Activated CD4-positive, alpha-beta T cell treated with anti-CD3 and anti-CD28 coated beads, Interleukin-2, amount 50 U/mL, for 24 hours (primary cell): ENCODE measurements at places on chromosomes 1 and 21.
A peak's percentile ranks its signal among the peaks of the same experiment; 100 is the strongest.

DNA sequence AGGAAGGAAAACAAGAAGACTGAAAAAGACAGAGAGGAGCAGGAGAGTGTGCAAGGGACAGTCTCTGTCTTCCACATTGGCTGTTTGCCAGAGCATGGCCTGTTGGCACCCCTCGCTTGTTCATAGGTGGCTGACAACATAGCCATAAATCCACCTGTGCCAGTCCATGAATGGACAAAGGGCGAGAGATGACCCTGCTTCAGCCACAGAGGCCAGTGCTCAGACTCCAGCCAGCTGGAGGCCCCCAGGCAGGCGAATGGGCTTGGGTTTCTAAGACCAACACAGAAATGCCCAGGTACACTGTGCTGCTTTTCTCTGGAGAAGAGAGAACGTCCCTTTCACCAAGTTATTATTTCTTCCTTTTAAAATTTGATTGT, 60.6 kb downstream of the RIPK4 start:
- no peak for DNase-seq

DNA sequence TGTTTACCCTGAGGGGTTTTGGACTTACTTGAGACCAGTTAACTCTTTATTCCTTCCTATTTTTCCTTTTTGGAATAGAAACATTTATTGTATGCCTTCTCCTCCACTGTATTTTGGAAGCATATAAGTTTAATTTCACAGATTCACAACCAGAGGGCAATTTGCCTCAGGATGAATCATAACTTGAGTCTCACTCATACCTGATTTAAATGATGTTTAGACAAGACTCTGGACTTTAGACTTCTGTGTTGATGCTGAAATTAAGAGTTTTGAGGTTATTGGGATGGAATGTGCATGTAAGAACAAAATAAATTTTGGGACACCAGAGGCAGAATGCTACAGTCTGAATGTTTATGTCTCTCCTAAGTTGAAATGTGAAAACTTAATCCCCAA, 7.1 kb upstream of the ADAM30 start:
- DNase-seq = no peak

DNA sequence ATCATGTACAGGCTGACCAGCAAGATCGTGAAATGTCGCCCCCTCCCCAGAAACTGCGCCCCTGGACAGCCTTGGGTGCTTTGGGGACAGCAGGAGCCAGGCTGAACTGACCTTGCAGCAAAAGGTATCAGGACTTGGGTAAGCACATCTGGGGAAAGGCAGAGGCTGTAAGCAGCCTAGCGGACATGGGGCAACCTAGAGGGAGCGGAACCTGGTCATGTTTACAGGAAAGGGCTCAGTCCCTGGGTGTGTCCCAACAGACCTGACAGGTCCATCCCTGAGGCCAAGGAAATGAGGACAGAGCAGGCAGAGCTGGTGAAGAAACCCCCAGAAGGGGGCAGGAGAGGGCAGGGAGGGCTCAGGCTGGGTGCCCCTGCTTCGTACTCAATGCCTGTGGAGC, 3.1 kb upstream of the S100A8 start:
- no peak for DNase-seq

DNA sequence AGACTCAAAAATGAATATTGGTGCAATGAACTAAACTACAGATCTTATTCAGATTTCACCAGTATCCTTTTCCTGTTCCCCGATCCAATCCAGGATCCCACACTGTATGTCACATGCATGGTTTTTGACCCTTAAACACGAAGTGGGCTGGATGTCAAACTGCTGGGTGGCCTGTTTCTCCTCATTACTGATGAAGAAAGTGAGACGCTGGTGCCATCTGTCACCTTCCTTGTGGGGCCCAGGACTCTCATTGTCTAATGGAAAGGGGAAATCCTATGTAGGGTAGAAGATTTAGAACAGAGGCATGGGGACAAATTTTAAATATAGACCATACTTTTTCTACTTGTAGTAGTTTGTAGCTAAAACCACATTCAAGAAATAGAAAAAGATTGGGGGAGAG, 56.2 kb downstream of the DISC1 start:
- DNase-seq = no peak

- DNase-seq = no peak
These were observed 15.6 kb downstream of the WNT4 start for GRCh38 chr1:22127248-22127647.

DNA sequence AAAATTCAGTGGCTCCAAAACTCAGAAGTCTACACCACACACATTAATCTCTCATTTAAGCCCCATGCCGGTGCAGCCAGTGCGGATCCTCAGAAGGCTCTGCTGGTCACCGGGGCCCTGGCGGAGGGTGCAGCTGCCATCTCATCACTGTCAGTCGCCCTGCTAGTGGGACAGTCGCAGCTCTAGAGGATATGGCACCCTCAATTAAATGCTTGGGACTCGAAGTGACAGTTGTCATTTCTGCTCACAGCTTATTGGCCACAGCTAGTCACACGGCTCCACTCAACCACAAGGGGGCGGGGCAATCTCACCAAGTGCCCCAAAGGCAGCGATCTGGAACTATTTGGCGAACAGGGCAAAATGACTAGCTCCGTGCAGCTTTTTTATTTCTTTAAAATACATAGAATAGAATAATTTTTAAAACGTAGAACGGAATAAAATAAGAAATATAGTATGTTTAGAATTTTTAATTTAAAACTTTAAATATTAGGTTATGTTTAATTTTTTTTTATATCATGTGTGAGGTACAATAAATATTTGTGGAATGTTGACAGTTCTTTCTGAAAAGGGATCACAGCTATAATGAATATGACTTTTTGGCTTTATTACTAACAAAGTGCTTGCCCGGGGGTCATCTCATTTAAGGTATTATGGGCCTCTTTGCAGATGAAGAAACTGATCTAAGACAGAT, 8.0 kb upstream of the MAN1C1 start:
- peak; percentile 60 for DNase-seq

DNA sequence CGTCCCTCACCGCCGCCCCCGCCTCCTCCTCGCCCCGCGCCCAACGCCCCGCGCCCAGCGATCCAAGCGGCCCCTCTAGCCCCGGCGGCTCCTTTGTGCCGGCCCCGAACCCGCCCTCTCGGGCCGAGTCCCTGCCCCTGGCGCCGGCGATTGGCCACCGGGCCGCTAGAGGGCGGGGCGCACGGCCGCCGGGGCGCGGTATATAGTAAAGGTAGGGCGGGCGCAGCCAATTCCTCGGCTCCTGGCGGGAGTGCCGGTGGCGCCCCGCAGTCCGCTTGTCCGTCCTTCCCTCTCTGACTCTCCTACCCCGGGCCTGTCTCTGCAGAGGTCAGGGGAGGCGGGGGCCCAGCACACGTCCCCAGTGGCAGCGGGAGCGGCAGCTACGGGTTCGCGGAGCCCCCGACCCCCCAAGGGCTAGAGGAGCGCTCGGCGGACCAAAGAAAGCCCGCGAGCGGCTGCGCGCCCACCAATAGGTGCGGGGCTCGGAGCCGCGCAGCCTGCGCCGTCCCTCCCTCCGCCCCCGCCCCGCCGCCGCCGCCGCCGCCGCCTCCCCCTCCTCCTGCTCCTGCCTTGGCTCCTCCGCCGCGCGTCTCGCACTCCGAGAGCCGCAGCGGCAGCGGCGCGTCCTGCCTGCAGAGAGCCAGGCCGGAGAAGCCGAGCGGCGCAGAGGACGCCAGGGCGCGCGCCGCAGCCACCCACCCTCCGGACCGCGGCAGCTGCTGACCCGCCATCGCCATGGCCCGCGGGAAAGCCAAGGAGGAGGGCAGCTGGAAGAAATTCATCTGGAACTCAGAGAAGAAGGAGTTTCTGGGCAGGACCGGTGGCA, at the start of gene ATP1B1:
Gene ATP1B1, plus strand, starts transcription at position 596 of the 826 bp plus-strand sequence. Its CDS starts 140 bp downstream, at position 736.
- peak; percentile 67 for DNase-seq

DNA sequence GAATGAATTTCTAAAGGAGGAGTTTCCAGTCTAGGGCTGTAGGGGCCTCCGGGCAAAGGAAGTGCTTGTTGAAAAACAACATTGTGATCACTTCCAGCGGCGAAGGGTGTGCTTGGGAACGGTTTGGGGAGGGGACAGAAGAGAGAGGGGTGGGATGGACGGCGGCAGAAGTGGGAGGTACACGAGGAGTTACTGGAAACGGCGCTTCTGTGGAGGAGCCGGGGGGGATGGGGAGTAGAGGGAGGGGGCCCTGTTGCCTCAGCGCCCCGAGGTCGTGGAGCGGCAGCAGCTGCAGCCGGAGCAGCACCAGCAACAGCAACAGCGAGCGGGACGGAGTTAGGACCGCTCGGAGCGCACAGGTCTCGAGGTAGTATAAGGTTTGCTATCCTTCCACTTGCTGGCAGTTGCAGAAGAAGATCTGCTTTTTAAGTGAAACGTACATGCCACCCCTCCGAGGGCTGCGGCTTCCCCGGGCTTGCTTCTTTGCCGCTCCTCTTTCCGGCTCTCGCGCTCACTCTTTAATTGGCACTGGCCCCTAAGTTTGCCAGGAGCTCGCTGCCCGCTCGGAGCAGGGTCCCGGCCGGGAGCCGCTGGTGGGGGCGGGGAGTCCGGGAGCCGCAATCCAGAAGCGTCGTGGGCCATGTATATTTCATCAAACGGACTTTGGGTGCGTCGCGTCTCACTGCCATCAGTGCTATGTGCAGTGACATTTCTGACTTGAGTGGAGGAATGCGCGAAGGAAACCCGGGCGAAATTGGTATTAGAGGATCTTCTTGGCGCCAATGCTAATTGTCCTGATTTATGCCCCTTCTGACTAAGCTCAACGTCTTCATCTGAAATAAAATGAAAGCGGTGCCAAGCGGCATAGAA, 771 bp upstream of the NTNG1 start:
- no peak for DNase-seq

DNA sequence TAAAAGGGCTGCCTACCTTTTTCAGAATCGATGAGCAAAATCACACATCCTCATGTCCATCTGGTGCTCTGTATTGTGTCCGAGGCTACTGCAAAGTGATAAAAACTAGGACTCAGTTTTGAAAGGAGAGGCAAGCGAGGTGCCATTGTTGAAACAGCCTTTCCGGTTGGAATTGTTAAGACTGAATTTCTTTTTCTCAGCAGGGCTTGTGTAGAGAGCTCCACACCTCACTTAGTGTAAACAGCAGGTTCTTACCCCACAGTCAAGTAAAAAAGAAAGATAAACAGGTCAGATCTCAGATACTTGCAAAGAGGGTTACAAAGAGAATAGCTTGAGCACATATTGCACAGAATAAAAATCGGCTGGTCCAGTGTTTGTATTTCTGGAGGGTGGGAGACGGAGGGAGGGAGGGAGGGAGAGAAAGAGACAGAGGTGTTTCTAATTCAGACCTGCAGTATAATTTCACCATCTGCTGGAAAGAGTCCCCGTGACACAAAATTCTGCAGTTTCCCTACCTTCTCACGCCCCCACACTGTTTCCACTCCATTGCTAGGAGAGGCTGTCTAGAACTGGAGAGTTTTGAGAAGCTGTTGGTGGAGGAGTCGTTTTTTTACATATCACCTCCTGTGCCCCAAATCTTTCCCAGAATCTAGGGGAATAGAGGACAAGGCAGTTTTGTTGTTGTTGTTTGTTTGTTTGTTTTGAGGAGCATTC, 82.5 kb downstream of the EDEM3 start:
- DNase-seq = no peak

DNA sequence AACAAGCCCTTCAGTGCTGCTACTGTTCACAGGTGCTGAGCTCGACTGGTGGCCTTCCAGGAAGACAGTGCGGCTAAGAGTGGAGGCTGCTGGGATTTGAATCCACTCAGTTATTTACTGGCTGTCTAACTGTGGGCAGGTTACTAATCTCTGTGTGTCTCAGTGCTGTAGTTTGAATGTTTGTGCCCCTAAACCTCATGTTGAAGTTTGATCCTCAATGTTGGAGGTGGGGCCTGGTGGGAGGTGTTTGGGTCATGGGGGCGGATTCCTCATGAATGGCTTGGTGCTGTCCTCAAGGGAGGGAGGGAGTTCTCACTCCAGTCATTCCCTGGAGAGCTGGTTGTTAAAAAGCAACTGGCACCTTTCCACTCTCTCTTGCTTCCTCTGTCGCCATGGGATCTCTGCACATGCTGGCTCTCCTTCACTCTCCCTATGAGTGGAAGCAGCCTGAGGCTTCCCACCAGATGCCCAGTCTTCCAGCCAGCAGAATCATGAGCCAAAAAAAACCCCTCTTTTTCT, 334.8 kb downstream of the RPS6KC1 start:
- DNase-seq = no peak

GRCh38 chr1:112304126-112304525, 91.9 kb upstream of the CTTNBP2NL start:
- no peak for DNase-seq

DNA sequence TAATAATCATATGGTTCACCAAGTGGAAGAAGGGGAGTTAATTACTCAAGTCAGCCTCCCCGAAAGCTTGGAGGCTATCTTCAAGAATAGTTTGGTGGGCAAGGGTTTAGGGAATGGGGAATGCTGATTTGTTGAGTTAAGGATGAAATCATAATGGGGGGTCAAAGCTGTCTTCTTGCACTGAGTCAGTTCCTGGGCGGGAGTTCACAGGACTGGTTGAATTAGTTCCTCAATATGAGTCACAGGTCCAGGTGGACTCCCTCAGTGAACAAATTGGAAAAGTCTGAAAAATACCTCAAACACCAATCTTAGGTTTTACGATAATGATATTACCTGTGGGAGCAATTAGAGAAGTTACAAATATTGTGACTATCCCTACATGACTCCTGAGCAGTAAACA, 115.2 kb upstream of the COA6 start:
- DNase-seq = no peak

DNA sequence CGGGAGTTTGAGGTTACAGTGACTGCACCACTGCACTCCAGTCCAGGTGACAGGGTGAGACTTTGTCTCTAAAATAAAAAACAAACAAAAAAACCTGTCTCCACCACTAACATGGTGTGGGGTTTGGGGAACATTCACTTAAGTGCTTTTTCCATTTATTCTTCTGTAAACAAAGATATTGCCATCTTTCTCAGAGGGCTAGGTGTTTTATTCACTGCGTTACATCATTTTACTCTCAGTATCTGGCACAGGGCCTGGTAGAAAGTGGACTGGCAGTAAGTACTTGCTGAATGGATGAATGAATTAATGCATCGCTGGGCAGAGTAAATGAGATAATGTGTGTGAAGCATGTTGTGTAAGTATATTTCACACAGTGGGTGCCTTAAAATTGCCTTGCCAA, 20.1 kb downstream of the KIAA0040 start:
- no peak for DNase-seq

DNA sequence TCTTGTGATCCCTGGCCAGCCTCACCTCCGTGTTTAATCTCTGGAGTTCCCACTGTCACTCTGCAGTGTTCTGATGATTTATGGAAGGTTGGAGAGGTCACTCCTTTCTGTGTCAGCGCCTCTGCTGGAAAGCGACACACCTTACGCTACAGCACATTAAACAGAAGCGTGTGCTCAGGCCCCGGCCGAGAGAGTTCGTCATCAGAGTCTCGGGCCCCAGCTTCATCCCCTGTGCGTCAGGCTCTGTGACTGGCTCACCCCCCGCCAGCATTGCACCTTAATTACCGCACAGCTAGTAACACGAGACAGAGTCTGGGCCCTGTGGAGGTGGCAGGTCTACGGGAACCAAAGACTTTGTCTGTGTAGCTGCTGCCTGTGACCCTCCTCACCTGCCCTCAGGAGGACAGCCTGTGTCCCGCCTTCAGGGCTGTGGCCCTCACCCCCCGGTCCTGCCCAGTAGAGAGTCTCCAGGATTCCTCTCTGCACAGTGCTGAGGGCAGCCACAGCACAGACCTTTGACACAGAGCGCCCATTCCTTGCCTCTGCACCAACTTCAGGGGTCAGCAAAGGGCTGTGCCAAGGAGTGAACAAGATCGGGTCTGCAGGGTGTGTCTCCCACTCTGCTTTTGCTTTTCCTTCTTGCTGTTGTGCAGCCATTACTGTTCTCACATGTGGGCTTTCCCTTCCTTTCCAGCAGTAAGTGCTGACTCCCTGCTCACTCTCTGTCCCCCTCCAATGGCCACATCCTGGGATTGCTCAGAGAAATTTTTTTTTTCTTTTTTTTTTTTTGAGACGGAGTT, 157.6 kb downstream of the PGBD5 start:
- DNase-seq = no peak
